ENCODE measurements at places on chromosomes 7 and 10.

DNA sequence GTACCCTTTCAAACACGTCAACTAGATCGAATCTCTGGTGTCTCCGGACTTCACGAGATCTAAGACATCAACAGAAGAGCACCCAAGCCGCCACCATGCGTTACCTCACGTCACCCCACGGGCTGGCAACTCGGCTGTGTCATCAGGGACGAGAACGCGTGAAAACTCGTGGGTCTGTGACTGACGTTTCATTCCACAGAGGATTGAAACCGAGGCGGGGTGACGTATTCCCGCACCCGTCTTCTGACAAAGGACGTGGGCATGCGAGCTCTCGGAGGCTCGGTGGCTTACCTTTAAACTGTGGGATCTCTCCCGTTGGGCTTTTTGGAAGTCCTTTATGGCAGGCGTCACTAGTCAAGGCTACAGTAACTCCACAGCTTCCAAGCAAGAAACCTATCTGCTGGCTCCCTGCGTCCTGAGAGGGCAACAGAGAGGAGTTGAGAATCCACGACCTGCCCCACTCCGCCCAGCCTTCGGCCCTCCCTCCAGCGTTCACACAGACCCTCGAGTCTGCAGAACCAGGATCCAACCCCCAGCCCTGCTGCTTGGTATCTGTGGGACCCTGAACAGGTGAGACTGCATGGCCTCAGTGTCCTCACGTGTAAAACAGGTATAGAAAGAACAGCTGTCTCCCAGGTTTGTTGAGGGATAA, 255.3 kb downstream of the ZMYND11 start:
- DNase-seq: no peak

DNA sequence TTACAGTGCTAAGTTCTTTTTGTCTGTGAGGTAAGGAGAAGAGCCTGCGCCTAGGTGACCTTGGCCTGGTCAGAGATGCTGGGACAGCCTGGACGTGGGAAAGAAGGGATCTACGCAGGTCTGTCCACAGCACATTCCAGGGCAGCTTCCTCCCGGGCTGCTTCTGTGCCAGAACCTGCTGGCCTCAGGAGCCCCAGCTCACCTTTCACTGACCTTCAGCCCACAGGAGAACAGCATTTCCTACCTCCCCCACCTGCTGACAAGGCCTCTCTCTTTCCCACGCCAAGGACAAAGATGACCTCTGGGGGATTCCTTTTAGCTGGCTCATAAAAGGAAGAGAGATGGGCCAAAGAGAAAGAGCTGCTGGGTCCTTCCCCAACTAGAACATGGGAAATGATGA, 260.6 kb downstream of the KCNMA1 start:
- DNase-seq: no peak

GRCh38 chr10:79411546-79412495, 33.6 kb downstream of the ZCCHC24 start:
- no peak for DNase-seq

DNA sequence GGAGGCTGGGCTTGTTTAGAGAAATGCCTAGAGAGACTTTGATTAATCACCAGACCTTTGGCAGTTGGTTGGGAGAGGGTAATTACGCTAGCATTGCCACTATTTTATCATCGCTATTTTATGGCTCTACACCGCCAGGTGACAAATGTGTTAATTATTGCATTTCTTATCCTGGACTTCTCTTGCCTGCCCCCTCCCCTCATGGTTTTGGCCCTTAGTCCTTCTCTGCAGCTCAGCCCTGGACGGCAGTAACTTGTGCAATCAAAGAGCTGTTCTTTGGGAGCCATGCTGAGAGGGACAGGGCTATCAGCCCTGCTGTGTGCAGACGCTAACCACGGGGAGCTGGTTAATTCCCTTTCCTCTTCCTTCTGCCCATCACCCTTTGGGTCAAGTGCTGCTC, 585.0 kb downstream of the AUTS2 start:
- no peak for DNase-seq

GRCh38 chr7:69981646-69982045, 383.4 kb downstream of the AUTS2 start:
- no peak for DNase-seq
